Fibroblast of lung (primary cell): ENCODE measurements at places on chromosomes 11 and 22. TPM values are rescaled to one million over a fixed set of nuclear protein-coding genes. Genes with fewer than 3 reads are reported as not detected.

Gene FERMT3
- total RNA-seq, result 1.0 and 3.6 TPM in 2 replicates

Gene TLCD5
- 9.8 and 13.2 TPM in 2 replicates for total RNA-seq

Gene TECTA
- 0.26 and 0.33 TPM in 2 replicates for total RNA-seq

Gene CREBZF
- total RNA-seq, result 40.3 and 41.1 TPM in 2 replicates
